ENCODE measurements at places on chromosomes 2 and 18. TPM values are rescaled to one million over a fixed set of nuclear protein-coding genes. Genes with fewer than 3 reads are reported as not detected.
A peak's percentile ranks its signal among the peaks of the same experiment; 100 is the strongest.

DNA sequence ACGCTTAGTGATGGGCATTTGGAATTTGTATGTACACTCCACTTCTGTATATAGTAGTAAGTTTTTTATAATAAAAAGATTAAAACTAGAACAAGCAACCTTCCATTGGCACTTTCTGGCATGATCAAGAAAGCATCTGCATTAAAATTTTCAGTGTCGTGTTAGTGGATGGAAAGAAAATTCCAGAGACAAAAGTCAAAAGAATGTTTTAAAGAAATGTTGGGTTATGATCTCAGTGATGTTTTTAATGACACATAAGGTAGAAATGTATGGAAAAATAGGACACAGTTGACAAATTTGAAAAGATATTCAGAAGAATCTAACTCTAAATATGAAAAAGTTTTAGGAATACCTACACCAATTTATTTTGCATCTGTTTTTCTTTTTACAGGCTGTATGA lies 126.1 kb upstream of the FAM117B start:
- DNase-seq, result no peak

DNA sequence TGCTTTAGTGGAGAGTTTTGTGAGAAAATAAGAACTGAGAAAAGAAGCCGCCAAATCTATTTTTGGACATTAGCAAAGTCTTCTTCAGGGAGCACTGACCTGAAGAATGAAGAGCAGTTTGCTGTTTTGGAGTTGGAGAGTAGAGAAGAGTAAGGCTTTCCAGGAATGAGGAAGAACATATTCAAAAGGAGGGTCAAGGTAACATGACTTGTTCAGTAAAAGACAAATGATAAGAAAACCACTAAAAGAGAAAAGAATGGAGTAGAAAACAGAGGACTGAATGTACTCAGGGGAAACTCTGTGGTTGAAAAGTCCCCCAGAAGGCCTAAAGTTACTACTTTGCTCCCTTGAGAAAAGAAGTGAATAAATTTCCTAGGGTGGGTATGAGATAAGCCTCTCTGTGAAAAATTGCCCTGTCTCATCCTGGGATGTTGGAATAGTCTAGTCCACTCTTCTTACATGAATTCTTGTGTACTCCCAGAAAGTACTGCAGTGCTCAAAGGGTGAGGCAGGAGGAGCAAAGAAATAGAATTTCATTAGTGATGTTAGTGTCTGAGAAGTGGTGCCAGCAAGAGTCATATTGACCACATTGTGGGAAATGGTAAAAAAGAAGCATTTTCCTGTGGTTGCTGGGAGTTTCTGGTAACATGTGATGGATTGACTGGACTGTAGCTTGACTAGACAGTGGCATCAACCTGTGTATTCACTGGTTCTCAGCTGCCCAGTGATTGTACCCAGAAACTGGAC lies 27.8 kb downstream of the MBD5 start:
- DNase-seq, result no peak

DNA sequence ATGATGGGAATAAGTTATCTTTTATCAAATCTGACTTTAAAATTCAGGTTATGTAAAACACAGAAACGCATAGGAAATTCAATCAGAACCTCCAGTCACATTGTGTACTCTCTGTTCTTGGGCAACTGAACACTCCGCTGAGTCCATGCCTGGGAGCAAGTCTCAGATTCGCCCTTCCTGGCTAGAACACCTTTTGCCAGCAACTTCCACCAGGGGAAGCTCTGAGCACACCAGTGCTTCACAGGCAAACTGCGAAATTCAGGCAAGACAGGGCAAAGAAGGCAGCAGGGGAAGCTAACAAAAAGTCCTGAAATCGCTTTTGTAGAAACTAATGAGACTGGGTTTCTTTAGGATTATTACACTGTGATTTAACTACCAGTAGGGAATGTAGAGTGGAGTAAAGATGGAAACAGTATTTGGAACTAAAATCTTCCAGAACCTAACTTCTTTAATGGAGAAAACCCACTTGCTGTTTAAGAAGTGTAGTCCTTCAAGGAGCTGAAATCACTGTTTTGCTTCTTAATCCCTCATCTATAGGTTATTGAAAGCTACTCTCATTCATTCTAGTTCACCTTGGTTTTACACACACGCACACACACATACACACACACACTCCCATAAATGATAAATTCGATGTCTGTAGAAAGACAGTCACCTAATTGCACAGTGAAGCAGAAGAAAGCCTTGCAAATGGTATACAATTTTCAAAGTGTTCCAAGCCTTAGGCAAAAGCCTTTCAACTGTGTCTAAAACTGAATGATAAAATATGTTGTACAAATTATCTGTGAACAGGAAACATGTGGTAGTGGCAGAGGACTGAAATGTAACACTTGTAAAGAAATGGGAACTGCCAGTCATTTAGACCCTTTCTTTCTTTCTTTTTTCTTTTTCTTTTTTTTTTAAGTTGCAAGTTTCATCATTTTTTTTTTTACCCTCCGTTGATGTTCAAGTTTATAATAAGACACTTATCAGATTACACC lies 214.5 kb downstream of the TMEM182 start:
- DNase-seq, result peak; percentile 42

LYPD6B gene
- 0.10 TPM for polyA plus RNA-seq

DNA sequence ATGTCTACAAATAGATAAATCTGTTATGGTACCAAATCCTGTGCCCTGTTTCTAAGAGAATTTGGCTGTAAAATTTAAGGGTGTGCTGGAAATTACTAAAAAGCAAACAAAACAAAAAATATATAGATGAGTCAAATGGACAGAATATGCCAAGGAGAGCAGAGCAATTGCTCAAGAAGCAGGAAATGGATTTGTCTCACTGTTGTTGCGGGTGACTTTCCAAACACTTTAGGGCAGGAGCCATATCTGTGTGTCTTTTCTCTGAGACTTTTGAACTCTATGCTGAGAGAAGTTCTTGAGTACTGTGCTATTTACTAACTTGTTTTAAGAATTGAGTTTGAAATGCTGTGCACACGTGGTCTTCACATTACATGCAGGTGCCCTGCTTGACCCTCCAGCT lies 221.7 kb downstream of the PHLPP1 start:
- DNase-seq, result peak; percentile 35

SCN9A gene
- polyA plus RNA-seq, result 3.3 TPM

PROKR1 gene
- 4.3 TPM for polyA plus RNA-seq

ORC2 gene
- 17.5 TPM for polyA plus RNA-seq

DNA sequence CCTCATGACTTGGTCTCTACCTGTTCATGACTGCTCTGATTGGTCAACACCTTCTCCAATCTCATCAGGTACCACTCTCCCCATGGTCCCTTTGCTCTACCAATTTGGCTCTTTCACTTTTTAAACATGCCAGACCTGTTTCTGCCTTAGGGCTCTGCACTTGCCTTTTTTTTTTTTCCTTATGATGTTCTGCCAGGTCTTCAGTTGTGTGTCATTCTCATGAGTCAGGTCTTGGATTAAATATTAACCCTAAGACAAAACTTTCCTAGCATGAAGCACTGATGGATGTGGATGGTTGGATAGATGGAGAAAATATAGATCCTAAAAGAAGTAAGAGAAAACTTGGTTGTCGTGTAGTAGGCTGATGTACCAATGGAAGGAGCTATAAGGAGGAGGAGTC lies 219.3 kb downstream of the TTC32 start:
- no peak for DNase-seq

MC4R gene
- polyA plus RNA-seq, result 0.34 TPM

GRCh38 chr2:46480562-46480961 lies 1.2 kb downstream of the TMEM247 start:
- no peak for DNase-seq

SERPINB4 gene
- polyA plus RNA-seq, result 0.34 TPM

KCNE4 gene
- polyA plus RNA-seq, result 6.7 TPM

DNA sequence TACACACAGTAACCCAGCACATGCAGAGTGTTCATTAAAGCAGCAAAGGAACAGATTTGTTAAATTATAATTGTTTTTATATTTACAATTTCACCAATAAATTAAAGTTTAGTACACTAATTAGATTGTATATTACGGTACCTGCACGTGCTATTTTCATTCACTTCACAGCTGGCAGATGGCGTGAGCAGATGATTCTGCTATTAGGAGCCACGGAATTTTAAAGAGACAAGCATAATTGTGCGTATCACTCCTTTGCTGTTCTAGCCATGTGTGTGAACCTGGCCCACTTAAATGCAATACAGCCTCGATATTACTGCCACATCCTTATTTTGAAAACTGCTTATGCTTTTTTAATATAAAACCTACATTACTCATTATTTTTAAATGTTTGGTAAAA lies 332.8 kb upstream of the SOX11 start:
- no peak for DNase-seq

- peak; percentile 19 for DNase-seq
Observed at GRCh38 chr2:217797165-217797564, 205.6 kb downstream of the TNS1 start.

- DNase-seq, result peak; percentile 79
Observed at GRCh38 chr18:45617284-45617683, 2.0 kb downstream of the SLC14A2 start.

DNA sequence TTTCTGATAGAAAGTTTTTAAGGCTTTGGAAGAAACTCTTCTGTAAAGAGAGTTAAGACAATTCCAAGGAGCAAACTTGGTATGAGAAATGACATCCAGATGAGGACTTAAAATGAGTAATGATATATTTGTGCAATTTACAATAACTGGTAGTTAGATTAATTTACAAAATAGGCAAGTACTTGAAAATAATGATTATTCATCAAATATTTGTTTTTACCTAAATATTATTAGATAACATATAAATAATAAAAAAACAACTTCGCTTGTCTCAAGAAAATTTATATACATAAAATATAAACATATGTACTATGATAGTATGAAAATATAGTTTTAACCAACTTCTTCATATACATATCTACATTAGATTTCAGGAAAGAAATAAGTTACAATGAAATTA lies 478.5 kb downstream of the TRIB2 start:
- no peak for DNase-seq

DNA sequence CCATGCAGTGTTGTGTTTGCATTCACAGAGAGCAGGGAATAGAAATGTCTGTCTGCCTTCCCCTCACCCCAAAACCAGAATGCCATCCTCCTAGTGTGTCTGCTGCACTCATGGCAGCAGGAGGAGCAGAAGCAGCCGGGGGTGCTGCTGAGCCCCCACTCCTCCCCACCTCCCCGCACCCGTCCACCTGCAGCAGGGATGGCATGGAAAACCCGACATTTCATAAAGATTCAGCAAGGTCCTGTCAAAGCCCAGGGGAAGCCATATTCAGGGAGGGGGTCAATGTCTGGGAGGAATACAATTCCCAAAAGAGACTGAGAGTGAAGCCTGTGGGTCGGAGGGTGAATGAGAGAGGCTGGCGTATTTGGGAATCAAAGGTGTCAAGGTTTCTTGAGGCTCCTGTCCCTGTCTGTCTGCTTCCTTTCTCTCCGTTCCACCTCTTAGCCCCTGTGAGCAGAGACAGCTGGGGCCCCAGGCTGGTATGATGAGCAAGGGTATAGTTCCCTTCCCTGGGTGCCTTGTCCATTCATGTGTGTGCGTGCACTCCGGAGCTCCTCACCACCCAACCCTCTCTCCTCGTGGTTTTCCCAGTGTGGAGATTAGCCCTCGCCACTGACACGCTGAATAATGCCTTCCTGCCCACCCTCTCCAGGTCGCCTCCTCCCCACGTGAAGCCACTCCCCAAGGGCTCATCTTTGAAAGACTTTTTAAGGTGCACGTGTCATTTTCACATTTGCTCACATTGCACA lies 133.5 kb upstream of the ZNF236 start:
- no peak for DNase-seq

ARHGEF4 gene
- 7.1 TPM for polyA plus RNA-seq

DNA sequence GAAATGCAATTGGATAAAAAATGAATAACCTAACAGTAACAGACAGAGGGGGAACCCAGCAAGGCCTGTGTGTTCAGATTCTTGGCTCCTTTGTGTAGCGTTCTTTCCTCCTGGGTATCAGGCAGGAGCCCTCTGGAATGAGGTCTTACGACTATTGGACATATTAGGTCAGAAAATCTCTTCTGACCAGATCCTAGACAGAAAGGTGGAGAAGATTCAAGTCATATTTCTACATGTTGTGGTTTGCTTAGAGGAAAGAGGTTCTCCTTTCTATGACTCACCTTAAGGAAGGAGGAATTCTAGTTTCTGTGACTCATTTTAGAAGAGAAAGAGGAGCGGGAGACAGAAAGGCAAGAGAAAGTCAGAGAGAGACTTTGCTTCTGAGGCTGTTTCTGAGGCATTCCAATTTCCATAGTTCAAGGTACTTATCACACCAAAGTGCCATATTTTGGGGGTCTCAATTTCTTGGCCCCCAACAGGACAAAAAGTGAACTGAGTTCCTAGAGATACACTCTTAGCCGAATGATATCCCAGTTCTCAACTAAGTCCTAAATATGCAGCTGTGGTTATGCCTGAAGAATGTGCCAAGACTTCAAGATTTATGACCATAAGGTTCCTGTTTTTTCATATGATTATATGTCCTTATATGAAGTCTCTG lies 618.6 kb downstream of the ZEB2 start:
- DNase-seq, result peak; percentile 7

DNA sequence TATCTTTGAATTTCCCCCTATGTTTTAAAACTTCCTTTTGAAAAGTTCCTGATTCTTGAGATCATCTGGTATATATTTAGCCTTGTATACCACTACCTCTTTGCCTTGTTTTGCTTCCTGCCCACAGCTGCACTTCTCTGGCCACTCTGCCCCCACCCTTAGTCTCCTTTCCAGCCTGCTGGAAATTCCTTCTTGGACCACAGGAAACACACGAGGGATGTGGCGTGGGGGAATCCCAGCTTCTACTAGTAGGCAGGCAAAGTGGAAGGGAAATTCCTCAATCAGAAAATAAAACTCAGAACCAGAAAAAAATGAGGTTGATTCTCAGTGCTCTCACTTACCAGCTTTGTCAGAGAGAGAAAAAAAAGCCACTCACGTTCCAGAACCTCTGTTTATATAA lies 13.4 kb downstream of the IL18RAP start:
- peak; percentile 48 for DNase-seq

- no peak for DNase-seq
Observed at GRCh38 chr18:10064267-10064666, 150.5 kb downstream of the VAPA start.

GRCh38 chr2:174623106-174623637 lies 25.6 kb upstream of the WIPF1 start:
- DNase-seq, result peak; percentile 56
